ENCODE measurements at places on chromosomes 6 and 20.

- DNase-seq: no peak
These were observed 59.8 kb downstream of the CCDC170 start for GRCh38 chr6:151553416-151554165.

GRCh38 chr6:131182991-131183425 lies 47.7 kb downstream of the AKAP7 start:
- peak; percentile 73 for DNase-seq

DNA sequence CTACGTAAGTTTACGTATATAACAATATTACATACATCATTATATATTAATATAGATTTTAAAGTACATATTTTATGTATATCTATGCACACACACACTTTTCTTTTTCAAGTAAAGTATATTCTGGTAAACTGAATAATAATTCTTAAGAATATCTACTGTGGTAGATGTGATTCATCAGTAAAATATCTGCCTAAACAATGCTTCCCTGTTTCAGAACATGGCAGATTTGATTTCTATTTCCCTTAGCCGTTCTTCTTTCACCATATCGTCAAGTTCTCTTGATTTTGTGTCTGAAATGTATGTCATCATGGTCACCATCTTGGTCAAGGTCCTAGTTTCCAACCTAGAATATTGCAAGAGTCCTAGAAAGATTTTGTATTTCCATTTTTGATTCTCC lies 195.6 kb downstream of the HDGFL1 start:
- DNase-seq: no peak

- DNase-seq: no peak
These were observed 106.4 kb downstream of the ASCC3 start for GRCh38 chr6:100774681-100775080.

GRCh38 chr6:98287876-98288275 lies 546.5 kb upstream of the POU3F2 start:
- no peak for DNase-seq

- no peak for DNase-seq
These were observed 28.1 kb downstream of the SPDEF start for GRCh38 chr6:34527751-34528670.

DNA sequence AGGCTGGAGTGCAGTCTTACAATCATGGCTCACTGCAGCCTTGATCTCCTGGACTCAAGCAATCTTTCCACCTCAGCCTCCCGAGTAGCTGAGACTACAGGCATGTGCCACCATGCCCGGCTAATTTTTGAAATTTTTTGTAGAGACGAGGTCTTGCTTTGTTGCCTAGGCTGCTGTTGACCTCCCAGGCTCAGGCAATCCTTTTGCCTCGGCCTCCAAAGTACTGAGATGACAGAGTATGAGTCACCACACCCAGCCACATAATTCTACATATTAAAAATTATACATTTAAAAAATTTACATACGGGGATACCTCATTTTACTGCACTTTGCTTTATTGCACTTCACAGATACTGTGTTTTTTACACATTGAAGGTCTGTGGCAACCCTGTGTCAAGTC lies 115.1 kb downstream of the MAN1A1 start:
- DNase-seq: no peak

DNA sequence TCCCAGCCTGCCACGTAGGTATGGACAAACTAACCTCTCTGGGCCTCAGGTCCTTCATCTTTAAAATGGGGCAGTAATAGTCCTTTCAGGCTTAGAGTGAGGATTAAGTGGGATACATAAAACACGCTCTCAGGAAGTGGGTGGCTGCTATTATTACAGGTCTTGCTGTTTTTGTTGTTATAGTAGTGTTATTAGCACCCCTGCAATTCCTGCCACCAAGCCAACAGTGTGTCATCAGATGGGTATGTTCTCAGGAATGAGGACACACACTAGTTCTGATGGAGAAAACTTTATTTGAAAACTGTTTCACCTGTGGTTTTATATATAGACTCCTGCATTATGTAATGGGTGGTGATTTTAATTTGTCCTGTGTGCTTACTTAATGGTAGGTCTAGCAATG lies 131.7 kb downstream of the LRRC1 start:
- no peak for DNase-seq

- no peak for DNase-seq
These were observed 5.3 kb downstream of the GHRH start for GRCh38 chr20:37256286-37256685.

- DNase-seq: no peak
These were observed 10.6 kb downstream of the ORC3 start for GRCh38 chr6:87600576-87600975.

DNA sequence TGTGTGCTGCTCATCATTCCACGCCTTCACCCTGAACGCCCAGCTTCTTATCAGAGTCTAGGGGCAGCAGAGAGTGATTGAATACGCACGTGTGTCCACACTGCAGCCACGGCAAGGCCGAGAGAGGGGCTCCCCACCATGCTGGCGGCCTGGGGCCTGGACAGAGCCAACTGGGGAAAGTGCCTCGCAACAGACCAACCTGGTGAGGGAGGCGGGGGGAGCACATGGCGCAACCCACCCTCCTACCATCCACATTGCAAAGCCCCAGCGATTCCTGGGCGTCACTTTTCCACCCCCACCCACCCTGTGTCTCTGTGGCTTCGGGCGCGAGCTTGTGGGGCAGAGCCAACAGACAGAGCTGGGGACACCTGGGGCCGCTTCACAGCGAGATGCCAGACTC lies 66.4 kb upstream of the DUSP22 start:
- peak; percentile 35 for DNase-seq
